ENCODE measurements at places on chromosomes 2 and 18.

DNA sequence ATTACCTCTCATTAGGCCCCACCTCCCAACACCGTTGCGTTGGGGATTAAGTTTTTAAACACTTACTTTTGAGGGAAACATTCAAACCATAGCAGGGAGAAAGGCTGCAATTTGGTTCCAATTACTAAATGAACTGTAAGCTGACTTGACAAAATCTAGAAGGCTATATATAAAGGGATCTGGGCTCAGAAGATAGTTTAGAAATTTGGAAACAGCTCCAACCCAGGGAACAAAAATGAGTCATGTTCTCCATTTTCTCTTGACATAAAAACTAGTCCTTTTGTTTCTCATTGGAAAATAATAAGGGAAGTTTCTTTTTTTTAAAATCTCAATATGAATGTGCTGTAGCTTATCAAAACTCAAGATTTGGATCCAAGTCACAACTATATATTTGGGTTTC is 17.5 kb downstream of the MOGAT1 start:
- DNase-seq: no peak

DNA sequence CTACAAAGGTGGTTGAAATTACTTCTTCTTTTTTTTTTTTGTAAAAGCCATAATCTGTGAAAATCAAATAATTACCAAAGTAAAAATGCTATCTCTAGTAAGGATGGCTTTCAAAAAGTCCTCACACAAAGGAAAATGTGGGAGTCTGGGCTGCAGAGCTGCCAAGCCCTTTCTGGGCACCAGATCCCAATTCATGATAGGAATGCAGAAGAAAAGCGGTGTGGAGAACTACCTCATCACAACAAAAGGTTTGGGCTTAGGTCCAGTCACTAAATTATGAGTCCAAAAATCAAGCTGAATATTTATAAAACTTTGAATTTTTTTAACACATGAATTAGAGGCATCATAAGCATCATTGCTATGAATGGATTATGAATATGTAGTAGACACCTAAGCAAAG is 30.8 kb upstream of the EPHA4 start:
- no peak for DNase-seq

DNA sequence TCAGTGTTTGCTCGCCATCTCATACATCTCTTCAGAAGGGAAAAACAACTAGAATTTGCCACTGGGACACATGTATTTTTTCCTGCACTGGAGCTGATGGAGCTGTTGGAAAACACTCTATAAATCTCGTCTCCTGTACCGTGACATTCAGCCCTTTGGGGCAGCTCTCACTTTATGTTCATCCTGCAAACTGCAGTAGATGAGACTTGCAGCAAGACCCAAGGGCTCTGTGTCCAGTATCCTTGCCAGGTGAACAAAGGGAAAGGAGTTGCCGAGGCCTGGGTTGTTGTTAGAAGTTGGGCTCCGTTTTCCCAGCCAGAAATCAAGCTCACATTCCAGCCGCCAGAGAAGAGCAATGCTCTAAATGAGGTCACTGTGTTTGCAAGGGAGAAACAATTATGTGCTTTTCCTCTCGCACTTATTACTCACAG is 285.1 kb downstream of the SLC4A3 start:
- DNase-seq: no peak

GRCh38 chr2:101340141-101340551 is 31.6 kb upstream of the RNF149 start:
- DNase-seq: no peak
